Kidney epithelial cell (primary cell): ENCODE measurements at places on chromosomes 6 and 20.

DNA sequence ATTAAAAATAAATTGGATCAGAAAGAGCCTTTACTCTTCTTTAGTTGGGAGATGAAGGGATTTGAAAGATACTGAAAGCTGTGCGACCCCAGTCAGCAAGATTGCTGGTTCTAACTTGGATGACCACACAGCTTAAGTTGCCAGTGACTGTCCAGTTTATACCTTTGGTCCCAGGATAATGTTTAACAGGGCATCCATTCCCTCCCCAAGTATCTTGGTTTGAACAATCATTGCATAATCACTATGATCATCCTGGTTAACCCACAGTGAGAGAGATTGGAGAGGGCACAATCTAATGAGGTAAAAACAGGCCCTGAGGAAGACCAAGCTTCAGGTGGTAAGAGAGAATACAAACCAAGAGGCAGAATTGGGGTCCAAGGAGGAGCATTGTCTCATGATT is 798.3 kb downstream of the MAFB start:
- no peak for DNase-seq

GRCh38 chr6:115071962-115072361 is 729.1 kb upstream of the HS3ST5 start:
- DNase-seq = no peak

DNA sequence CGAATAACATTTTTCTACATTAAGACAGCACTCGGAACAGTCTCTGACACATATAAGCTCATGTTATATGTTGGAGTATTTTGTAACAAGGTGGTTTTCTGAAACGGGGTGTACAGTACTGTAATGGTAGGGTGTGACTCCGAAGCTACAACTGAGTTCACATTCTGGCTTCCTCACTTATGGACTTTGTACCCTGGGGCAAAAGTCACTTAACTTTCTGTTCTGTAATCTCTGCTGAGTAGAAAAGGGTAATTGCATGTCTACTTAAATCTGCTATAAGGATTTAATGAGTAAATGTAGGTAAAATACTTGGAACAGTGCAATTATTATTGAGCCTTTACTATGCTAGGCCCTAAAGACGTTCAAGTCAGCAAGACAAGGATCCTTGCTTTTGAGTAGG is 4.7 kb upstream of the LTV1 start:
- no peak for DNase-seq

DNA sequence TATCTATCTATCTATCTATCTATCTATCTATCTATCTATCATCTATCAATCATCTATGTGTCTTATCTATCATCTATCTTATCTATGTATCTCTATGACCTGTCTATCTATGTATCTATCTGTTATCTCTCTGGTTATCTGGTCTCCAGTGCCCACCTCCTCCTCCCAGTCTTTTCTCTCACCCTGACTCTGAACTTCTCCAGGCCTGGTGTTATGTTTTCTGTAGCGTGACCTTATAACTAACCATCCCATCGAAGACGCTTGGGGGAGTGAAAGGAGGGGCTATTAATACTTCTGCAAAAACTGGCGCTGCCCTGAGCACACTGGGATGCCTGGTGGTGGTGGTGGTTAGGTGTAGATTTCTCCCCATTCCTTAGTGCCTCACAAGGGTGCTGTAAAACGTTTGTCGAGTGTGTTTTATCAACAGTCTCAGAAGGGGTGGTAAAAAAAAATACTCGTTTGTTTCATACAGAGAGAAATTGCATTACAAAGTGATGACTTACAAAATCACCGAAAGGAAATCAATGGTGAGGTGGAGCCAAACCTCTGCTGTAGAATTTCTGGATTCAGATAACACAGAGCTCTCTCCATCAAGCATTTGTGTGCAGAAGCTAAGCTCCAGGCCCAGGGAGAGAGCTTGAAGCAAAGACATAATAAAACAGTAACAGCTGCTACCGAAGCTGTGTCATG is 156.2 kb downstream of the BCAS1 start:
- DNase-seq = no peak

DNA sequence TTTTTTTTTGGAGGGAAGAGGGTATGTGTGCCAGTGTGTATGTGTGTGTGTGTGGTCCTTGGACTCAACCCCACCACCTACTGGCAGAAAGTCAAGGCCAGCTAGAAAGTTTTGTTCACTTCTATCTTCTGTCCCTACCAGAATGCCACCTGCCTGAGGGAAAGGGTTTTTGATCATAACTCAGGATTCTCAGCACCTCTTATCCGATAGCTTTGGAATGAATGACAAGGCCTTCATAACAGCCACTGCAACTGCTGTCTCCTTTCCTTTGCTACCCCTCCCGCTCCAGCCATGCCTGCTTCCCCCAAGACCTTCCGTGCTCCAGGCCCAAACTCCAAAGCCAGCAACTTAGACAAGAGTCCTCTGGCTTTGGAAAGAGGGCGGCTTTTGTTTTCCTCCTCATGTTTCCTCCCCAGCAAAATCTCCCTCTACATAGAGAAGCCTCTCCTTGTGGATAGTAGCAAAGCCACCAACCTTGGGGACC is 18.7 kb downstream of the BTN3A1 start:
- no peak for DNase-seq

GRCh38 chr20:17843246-17844132 is 125.1 kb downstream of the SNX5 start:
- DNase-seq = peak; percentile 78

GRCh38 chr6:89807581-89807980 is 12.0 kb downstream of the MDN1 start:
- DNase-seq = no peak

DNA sequence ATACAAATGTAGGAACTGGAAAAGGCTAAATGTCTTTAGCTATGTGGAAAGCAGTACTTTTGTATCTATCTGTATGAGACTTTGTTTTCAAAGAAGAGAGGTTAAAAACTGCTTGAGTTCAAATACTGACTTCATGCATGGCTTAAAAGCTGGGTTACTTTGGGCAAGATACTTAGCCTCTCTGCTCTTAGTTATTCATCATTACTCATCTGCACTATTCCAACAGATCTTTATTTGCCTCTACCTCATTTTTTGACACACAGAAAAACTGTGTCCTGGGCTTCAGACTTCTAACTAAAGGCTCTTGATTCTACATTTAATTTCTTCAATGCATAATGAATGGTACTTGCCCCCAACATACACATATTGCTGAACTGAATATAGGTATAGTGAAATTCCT is 114.8 kb downstream of the DST start:
- no peak for DNase-seq

DNA sequence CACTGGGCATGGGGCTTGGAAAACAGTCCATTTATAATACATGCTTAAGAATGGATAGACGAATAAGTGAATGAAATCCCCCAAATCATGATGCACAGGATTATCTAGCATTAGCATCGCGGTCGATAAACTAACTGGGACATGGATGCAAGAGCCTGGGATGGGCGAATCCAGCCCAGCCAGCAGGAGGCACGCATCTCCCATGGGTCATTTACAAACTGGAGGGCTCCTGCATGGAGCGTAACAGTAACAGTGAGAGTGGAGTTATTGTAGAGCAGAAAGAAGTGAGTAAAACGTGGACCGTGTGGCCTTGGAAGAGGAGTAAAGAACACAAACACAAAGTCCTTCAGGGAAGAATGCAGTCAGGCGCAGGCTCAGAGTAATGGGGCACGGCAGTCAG is 136.5 kb downstream of the AGPAT4 start:
- no peak for DNase-seq

GRCh38 chr20:39268981-39269461 is 306.9 kb downstream of the DHX35 start:
- DNase-seq = no peak
